Spinal cord (tissue), 10 donors: ENCODE measurements at places on chromosomes 4 and X. TPM values are rescaled to one million over a fixed set of nuclear protein-coding genes. Genes with fewer than 3 reads are reported as not detected.

Gene IBSP
- 1.2 TPM for total RNA-seq

Gene IL13RA1
- 25.1 TPM for total RNA-seq

Gene PCDH18
- total RNA-seq, result 101 TPM

Gene MMRN1
- total RNA-seq, result 17.1 TPM

Gene OCIAD1
- total RNA-seq, result 193 TPM

Gene ARR3
- not detected for total RNA-seq

Gene ADD1
- total RNA-seq, result 201 TPM

Gene SPANXC
- not detected for total RNA-seq

Gene RNF4
- total RNA-seq, result 41.0 TPM

Gene ADH6
- total RNA-seq, result not detected

Gene SPP1
- total RNA-seq, result 589 TPM

Gene GAGE12C
- not detected for total RNA-seq

Gene CDKL2
- 25.1 TPM for total RNA-seq
